CD4-positive, alpha-beta T cell (primary cell): ENCODE measurements at places on chromosomes 4 and X.

DNA sequence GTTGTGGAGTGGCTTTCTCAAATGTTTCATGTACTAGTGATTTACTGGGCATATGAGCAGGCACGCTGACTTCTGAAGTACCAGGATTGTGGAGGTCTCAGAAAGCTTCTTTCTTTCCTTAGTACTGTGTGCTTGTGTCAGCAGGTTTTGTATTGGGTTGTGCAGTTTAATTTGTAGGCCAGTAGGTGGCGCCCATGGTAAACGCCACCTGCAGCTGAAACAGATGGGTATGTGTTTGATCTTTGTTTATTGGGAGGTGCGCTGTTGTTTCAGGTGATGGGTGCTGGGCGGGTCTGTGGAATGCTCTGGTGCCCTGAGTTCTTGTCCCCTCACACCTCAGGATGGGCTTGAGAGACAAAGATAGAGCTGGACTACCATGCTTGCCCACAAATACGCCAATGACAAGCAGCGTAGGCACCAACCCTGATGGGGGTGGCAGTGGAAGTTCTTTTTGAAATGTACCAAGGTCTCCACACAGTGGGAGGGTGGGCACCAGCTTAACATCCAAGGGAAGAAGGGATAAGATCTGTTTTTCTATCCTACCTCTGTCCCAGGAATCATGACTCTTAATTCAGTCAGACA, 141.5 kb downstream of the RPS6KA6 start:
- DNase-seq = no peak

GRCh38 chr4:16503421-16504100, 277.3 kb upstream of the TAPT1 start:
- DNase-seq = no peak

DNA sequence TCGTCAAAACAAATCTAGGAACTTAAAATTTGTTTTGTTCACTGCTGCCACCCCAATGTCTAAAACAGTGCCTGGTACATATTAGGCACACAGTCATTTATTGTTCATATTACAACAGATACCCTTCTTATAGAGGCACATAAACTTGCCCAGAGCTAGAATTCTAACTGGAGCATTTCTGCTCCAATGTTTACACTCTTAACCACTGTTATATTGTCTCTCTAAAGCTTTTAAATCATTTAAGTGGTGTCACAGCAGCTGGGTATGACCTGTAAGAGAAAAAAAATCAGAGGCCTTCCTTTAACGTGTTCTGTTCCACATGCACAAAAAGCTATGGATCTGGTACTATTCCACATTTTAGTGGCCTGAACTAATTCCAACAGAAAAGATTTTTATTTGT, 3.0 kb downstream of the UBE2D3 start:
- DNase-seq = no peak

DNA sequence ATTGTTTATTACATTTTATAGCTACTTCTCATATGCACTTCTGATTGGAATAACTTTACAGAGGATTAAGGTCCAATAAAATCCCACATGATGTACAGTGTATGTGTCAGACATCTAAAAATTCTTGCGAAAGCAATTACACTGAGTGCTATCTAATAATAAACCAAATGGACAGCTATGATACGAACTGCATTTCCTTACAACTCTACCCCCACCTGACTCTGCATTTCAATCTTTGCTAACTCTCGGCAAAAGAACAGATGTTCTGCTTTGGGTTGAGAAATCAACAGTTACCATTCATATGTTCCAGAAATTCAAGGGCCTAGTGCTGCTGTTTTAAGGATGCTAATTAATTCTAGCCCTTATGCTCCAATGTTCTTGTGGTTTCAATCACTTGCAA, 287.9 kb upstream of the NOCT start:
- DNase-seq = no peak

- no peak for DNase-seq
Measured at GRCh38 chr4:107220976-107221375, 184.9 kb upstream of the DKK2 start.

GRCh38 chr4:85268961-85269360, 206.0 kb upstream of the ARHGAP24 start:
- no peak for DNase-seq

DNA sequence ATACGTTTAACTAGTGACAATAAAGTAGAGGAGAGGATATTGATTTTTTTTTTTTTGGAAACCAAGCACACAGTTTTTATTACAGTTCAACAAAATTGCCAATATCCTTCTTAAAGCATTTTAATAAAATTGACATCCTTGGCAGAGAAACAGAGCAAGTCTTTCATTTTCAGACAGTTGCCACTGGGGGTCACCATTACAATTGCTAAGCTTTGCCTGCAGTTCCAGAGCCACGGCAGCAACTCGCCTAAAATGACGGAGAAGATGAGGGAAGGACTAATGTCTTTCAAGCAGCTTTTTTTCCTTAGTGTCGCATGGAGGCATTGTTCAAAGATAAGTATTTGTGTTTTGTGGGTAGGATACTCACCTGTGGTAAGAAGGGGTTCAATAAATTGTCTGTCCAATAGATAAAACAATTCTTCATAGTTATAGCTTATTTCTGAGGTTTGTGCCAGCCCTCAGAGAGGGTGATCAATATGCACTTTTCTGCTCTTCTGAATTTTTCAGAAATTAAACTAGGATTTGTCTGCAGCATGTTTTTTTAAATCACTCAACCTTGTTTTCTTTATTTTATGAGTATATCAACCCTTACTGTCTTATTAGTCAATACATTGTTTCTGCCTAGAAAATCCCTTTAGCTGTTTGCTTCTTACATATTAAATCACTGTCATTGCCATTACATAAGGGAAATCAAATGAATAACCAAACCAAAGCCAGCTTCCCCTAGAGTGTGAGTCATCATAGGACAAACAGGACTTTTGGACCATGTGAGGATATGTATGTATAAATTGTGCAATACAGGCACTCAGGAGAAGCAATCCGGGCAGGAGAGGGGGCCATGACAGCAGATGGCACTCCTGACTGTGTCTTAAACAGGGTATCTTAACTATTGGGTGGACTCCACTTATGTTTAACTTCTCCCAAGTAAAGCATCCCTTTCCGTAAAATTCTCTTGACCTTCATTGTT, 508.1 kb upstream of the ARX start:
- DNase-seq = no peak

GRCh38 chr4:151575646-151576045, 166.7 kb downstream of the FHIP1A start:
- no peak for DNase-seq

GRCh38 chr4:24266951-24267722, 317.2 kb downstream of the DHX15 start:
- no peak for DNase-seq

DNA sequence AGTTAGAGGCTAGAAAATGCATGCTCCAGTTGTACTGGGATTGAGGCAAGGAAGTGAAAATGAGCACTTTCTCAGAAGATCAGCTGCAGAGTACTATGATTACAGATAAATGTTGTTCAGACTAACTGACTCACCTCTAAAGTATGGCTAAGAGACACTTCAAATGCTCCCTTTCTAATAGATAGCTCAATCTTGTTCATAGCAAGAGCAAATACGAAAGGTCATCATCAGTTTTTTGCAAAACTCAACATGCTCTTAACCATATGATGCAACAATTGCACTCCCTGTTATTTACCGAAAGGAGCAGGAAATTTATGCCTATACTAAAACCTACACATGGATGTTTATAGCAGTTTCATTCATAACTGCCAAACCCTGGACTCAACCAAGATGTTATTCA, 838.4 kb upstream of the INTU start:
- DNase-seq = no peak

- no peak for DNase-seq
Measured at GRCh38 chr4:673349-674091, 556 bp downstream of the ATP5ME start.

DNA sequence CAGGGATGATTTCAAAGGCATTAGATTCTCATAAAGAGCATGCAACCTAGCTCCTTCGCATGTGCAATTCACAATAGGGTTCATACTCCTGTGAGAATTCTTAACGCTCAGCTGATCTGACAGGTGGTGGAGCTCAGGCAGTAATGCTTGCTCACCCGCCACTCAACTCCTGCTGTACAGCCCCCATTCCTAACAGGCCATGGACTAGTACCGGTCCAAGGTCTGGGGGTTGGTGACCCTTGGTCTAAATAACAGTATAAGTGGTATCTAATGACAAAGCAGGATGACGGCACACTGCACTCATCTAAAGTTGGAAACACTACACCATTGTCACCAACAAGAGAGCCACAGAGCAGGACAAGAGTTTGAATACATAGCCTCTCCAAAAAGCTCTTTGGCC, 28.5 kb downstream of the ADGRA3 start:
- DNase-seq = no peak

- DNase-seq = no peak
Measured at GRCh38 chrX:38726612-38727011, 74.6 kb upstream of the MID1IP1 start.

DNA sequence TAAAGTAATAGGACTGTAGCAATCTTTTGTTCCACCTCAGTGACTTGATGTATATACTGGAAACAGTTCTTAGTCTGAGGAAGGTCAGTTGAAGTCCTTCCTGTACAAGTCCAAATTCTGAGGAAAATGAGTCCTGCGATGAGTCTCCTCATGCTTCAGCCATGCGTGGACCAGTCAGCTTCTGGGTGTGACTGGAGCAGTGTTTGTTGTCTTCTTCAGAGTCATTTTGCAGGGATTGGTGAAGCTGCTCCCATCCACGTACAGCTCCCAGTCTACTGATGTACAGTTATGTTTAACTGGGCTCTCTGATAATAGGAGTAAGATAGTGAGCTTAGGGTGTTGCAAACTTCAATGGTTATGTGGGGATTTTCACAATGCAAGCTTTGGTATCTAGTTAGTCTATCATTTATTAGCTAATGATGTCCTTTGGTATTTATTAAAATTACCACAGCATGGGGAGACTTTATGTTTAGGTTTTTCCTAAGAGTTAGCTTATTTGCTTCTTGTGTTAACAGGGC, 3.4 kb downstream of the UGT2B17 start:
- no peak for DNase-seq

DNA sequence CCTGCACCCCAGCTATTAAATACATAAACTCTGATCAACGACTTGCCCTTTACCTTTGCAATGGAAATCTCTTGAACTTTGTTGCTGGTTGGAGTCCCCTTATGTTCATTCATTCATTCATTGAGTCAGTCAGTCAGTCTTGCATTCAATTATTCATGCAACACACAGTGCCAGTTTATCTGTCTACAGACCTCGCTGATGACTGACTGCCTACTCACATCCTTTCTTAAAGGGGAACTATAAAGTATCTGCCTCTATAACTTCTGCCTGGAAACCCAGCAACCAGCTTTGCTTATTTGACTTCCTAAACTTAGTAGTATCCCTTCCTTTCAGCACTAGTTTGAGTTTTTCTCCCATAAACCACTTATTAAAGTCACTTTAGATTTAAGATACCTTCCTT, 620.8 kb upstream of the ADGRL3 start:
- DNase-seq = no peak

DNA sequence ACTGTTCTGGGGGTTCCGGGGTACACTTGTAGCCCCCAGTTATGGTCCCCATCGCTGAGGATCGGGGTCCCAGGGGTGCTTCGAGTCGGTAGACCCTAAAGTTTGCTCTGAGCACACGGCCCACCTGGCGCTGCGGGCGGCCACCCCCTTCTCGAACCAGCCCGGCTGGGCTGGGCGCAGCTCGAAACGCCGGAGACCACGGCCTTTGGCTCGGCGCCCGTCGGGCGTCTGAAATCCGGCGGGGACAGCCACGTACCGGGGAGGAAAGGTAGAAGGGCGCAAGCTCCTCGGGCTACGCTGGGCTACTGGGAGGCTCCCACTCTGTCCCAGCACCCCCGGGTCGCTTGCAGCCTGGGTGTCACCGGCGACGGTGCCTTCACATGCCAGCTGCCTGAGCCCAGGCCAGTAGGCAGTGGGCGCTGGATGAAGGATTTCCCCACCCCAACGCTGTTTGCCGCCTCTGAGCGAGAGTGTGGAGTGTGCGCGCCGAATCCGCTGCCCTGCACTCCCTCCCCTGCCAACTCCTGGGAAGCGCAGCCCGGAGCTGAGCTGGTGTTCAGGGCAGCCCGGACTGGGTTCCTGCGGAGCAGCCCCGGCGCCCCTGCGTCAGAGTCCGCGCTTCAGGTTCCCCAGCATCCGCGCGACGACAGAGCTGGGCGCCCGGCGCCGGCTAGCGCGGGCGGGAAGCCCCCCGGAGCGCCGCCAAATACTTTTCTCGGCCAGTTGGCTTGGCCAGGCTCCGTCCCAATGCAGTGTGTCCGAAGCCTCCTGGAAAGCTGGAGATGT, 637 bp downstream of the MAMLD1 start:
- DNase-seq = no peak

GRCh38 chrX:132165651-132166050, 37.8 kb upstream of the FRMD7 start:
- DNase-seq = no peak

DNA sequence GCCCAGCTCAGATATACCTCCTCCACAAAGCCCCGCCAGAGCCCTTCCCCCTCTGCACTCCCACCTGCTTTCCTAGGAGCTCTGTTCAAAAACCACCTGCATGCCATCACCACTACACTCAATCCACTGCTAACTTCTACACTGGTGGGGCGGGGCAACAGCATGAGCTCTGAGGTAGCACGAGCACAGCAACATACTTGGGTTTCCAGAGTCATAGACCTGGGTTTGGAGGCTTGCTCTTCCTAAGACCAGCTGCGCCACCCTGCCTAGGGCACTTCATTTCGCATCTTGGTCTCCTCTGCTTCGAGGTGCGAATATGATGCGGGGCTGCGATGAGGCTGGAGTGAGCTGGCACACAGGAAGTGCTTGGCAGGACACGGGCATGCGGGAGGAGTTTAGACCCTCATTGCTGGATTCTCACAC, 3.6 kb downstream of the SASH3 start:
- no peak for DNase-seq

DNA sequence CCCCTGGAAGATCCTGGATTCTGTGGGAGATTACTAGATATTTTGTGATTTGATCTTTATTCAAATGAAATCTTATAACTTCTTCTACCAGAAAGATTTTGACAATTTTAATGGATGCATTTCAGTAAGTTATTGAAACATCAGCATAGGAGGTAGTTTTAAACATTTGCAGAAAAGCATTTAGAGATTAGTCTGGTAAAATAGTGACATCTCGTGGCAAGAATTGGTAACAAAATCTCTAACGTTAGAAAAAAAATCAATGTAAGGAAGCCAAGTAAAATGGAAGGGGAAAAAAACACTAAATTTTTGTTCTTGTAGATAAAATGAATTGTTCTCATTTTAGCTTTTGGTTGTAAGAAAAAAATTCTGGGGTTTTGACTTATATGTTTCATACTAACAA, 73.3 kb downstream of the TASL start:
- no peak for DNase-seq

DNA sequence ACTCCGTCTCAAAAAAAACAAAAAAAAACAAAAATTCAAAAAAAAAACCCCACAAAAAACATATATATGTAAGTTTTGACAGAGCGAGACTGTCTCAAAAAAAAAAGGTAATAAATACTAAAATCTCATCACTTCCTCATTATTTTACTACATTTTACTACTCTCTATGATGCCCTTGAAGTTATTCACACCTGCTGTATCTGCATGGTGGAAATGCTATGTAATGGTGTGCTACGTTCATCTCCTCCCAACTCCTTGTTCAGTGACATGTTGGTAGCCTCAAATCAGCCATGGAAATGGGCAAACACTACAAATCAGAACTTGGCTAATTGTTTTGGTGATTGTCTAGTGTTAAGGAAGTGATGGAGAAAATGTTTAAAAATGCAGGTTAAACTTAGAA, 11.8 kb downstream of the RPS4X start:
- no peak for DNase-seq
